ENCODE measurements at places on chromosomes 1 and 21.

GRCh38 chr1:248710305-248710900 is 7.8 kb upstream of the OR14I1 start:
- DNase-seq, result no peak

GRCh38 chr1:64312431-64312830 is 109.0 kb downstream of the UBE2U start:
- DNase-seq, result no peak

- no peak for DNase-seq
Observed at GRCh38 chr21:30718239-30718909, at the start of gene KRTAP21-3. Gene KRTAP21-3 (minus strand): TSS chr21:30718777. CDS start chr21:30718759, 18 bp downstream.

DNA sequence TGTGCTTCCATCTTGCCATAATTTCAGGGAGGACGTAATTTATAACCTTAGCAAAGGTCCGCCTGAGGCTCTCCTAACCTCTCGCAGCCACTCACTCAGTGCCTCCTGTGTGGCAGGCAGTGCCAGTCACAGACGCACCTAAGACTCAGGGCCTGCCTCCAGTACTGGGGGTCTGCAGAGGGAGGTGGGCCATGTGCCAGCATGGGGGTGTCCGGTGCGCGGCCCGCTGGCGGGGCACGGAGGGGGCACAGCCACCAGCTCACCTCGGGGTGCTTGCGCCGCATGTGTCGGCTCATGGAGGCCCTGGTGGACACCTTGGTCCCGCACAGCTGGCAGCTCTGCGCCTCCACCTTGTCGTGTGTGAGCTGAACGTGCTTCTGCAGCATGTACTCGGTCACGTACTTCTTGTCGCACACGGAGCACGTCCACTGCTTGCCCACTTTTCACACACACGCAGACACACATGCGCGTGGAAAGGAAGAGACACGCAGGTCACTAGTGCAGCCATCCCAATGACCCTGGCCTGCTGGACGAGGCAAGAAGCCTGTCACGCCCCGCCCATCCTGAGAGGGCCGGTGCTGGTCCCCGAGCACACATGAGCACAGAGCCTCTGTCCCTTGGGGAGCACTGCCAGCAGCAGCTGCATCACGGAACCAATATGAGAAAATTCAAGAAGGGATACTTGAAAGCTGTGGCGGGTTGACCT is 43.2 kb upstream of the RIPK4 start:
- no peak for DNase-seq

- DNase-seq, result no peak
Observed at GRCh38 chr1:234272656-234273312, 100.5 kb upstream of the COA6 start.

All from naive thymus-derived CD8-positive, alpha-beta T cell (primary cell).